ENCODE measurements at places on chromosomes 7 and 10.

DNA sequence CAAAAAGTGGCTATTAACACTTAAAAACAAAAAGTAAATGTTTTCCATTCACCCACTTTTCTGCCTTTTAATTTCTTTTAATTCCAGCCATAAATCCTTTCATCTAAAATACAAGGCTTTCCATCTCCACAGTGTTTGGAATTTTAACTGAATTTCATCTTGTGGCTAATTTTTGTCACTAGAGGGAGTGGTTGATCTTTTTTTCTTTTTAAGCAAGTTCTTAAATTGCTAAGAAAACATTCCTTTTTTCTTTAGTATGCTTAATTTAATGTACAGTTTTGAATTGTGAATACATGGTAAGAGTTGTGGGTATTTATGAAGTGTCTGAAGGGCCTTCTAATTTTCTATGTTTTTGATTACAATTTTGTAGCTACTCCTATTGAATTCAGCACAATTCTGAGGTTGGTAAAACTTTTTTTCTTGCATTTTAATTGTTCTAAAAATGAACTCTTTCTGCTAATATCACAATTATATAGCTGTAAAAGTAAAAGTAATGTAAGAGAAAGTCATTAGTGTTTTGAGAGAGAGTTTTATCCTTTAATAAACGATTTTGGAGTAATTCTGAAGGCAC is 54.9 kb upstream of the ANK3 start:
- DNase-seq = no peak

DNA sequence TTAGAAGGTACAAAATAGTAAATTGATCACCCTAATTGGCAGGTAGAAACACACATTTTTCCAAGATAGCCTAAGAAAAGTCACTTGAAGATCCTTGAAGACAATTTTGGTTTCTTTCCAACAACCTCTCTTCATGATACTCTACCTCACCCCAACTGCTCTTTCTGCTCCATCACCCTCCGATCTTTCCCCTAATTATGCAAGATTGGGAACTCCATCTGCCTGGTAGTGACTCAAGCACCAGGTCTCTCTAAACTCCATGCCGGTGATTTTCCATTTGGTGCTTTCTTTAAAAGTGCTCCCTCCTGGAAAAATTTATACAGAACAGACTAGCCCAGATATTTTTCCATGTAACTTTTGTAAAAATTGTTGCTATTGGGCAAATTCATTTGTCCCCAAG is 1.1 kb upstream of the AKR1B1 start:
- DNase-seq = peak; percentile 56

- DNase-seq = peak; percentile 71
These were observed 103.7 kb downstream of the RNF216 start for GRCh38 chr7:5677538-5678294.

DNA sequence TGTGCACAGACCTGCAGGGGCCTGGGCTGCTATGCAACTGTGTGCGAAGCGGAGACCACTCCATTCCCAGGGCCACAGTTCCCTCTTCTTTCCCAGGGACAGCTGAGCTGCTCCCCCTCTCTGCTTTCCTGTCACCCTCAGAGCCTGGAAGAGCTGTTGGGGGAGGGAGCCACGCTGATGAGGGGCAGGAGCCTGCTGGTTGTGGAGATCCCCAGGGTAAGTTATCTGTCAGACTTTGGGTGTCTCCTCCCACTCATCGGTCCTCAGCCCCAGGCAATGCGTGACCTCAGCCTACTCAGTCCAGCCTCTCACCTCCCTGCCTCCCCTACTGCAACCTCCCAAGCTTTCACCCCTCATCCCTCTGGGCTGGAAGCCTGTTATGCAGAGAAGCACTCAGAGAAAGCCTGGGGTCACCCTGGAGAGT is 53.5 kb downstream of the ZNF467 start:
- DNase-seq = no peak

DNA sequence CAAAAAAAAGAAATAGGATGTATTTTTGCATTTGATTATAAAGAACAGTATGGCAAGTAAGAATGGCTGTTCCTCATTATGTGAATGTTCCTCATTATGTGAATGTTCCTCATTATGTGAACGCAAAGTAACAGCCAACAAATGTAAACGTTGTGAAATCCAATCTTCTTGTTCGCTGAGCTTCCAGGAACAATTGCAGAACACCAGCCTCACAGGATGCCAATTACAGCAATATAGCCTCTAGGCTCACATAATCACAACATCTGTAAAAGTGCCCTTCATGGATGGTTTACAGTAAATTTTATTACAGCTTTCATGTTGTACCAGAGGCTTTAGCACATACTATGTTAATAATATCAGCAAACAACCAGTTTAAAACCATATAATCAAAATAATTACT is 71.6 kb downstream of the THSD7A start:
- DNase-seq = peak; percentile 62

All from foreskin fibroblast (primary cell).